ENCODE measurements at places on chromosomes 12 and 14. TPM values are rescaled to one million over a fixed set of nuclear protein-coding genes. Genes with fewer than 3 reads are reported as not detected.
A peak's percentile ranks its signal among the peaks of the same experiment; 100 is the strongest.

DNA sequence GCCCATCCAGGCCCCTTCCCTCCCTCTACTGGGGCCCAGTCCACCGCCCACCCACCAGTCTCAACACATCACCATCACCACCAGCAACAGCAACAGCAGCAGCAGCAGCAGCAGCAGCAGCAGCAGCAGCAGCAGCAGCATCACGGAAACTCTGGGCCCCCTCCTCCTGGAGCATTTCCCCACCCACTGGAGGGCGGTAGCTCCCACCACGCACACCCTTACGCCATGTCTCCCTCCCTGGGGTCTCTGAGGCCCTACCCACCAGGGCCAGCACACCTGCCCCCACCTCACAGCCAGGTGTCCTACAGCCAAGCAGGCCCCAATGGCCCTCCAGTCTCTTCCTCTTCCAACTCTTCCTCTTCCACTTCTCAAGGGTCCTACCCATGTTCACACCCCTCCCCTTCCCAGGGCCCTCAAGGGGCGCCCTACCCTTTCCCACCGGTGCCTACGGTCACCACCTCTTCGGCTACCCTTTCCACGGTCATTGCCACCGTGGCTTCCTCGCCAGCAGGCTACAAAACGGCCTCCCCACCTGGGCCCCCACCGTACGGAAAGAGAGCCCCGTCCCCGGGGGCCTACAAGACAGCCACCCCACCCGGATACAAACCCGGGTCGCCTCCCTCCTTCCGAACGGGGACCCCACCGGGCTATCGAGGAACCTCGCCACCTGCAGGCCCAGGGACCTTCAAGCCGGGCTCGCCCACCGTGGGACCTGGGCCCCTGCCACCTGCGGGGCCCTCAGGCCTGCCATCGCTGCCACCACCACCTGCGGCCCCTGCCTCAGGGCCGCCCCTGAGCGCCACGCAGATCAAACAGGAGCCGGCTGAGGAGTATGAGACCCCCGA is 6.8 kb upstream of the RNU7-1 start:
- H3K36me3 ChIP-seq: peaks cover 18% of the 10 kb centered on the region
- peak; percentile 82 for DNase-seq
- H3K27ac ChIP-seq: peak overlapping the region; percentile 94
- H3K4me3 ChIP-seq: peak overlapping the region; percentile 76

GRCh38 chr12:78143717-78144116 is 313.0 kb downstream of the NAV3 start:
- H3K4me1 ChIP-seq: no peaks in the 10 kb centered on the region
- no peak overlapping the region for H3K4me3 ChIP-seq
- H3K27ac ChIP-seq: no peak overlapping the region
- no peaks in the 10 kb centered on the region for H3K36me3 ChIP-seq

DNA sequence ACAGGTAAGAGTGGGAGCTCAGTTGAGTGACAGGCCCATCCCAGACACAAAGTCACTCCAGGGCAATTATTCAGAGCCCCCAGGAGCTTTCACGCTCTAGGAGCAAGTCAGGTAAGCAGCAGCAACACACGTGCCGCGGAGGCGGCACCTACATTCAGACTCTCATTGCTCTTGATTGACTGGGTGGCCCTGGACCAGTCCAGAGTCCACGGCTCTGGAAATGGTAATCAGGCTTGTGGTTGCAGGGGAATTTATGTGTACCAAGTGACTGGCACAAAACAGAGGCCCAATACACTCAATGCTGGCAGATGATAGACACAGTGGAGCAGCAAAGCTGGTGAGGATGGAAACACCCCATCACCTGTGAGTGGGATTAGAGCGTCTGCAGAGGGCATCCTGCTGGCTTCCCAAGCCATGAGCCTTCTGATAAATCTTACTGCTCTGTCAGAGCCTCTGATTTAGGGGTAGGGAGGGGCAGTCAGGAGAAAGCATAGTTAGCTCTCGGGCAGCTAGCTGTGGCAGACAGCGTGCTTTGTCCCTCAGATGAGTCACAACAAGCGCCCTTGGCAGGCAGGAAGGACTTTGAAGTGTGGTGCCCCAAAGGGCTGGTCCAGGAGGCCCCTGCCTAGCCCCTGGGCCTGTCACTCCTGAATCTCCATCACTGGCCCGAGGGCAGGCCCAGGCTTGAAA is 344.7 kb downstream of the CACNA1C start:
- H3K27me3 ChIP-seq: peaks cover 2% of the 10 kb centered on the region
- DNase-seq: no peak
- H3K4me1 ChIP-seq: no peaks in the 10 kb centered on the region
- H3K36me3 ChIP-seq: no peaks in the 10 kb centered on the region
- H3K4me3 ChIP-seq: no peak overlapping the region

R3HDM2 gene
- total RNA-seq: 51.4 TPM

DNA sequence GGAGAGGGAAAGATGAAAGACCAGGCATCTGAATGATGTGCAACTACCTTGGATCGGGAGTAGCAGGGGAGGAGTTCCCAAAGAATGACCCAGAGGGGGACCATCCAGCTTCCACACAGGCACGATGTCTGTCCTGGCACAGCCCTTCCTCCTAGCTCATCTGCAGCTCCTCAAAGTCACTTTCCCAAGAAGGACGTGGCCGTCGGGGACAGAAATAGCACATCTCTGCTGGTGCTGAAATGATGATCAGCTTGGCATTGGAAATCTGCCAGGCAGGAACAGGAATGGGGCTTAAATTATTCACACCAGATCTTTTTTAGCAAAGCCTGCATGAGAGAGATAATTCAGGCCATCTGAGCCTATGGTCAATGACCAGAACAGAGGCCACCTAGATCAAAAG is 41.7 kb downstream of the TSPAN11 start:
- no peak overlapping the region for H3K27ac ChIP-seq
- peaks cover 6% of the 10 kb centered on the region for H3K27me3 ChIP-seq
- no peak overlapping the region for H3K4me3 ChIP-seq
- no peaks in the 10 kb centered on the region for H3K4me1 ChIP-seq

- no peaks in the 10 kb centered on the region for H3K36me3 ChIP-seq
- H3K4me3 ChIP-seq: no peak overlapping the region
- H3K4me1 ChIP-seq: no peaks in the 10 kb centered on the region
- H3K27ac ChIP-seq: no peak overlapping the region
- no peak for DNase-seq
- H3K27me3 ChIP-seq: peaks cover 3% of the 10 kb centered on the region
Observed at GRCh38 chr12:102461501-102461900, 18.9 kb downstream of the IGF1 start.

PLXNC1 gene
- 6.2 TPM for total RNA-seq

- H3K27me3 ChIP-seq: no peaks in the 10 kb centered on the region
- no peak overlapping the region for H3K27ac ChIP-seq
- DNase-seq: no peak
- H3K36me3 ChIP-seq: peaks cover 13% of the 10 kb centered on the region
Observed at GRCh38 chr12:26452511-26452910, 257.1 kb downstream of the SSPN start.

GRCh38 chr14:96519970-96520369 is 17.8 kb downstream of the PAPOLA start:
- peaks cover 23% of the 10 kb centered on the region for H3K4me1 ChIP-seq
- no peaks in the 10 kb centered on the region for H3K27me3 ChIP-seq
- peaks cover 18% of the 10 kb centered on the region for H3K36me3 ChIP-seq
- H3K27ac ChIP-seq: no peak overlapping the region

- H3K36me3 ChIP-seq: no peaks in the 10 kb centered on the region
- no peak for DNase-seq
- H3K27ac ChIP-seq: no peak overlapping the region
- no peak overlapping the region for H3K4me3 ChIP-seq
Observed at GRCh38 chr12:91551927-91552326, 369.3 kb upstream of the DCN start.

GRCh38 chr12:46185686-46186085 is 83.2 kb downstream of the SLC38A1 start:
- no peak overlapping the region for H3K4me3 ChIP-seq
- peak overlapping the region; percentile 57 for H3K27ac ChIP-seq
- DNase-seq: no peak
- peaks cover 17% of the 10 kb centered on the region for H3K4me1 ChIP-seq

- H3K36me3 ChIP-seq: no peaks in the 10 kb centered on the region
- H3K27me3 ChIP-seq: peaks cover 10% of the 10 kb centered on the region
- no peak for DNase-seq
- H3K4me1 ChIP-seq: no peaks in the 10 kb centered on the region
Observed at GRCh38 chr12:99976762-99977161, 8.0 kb downstream of the ANKS1B start.

DNA sequence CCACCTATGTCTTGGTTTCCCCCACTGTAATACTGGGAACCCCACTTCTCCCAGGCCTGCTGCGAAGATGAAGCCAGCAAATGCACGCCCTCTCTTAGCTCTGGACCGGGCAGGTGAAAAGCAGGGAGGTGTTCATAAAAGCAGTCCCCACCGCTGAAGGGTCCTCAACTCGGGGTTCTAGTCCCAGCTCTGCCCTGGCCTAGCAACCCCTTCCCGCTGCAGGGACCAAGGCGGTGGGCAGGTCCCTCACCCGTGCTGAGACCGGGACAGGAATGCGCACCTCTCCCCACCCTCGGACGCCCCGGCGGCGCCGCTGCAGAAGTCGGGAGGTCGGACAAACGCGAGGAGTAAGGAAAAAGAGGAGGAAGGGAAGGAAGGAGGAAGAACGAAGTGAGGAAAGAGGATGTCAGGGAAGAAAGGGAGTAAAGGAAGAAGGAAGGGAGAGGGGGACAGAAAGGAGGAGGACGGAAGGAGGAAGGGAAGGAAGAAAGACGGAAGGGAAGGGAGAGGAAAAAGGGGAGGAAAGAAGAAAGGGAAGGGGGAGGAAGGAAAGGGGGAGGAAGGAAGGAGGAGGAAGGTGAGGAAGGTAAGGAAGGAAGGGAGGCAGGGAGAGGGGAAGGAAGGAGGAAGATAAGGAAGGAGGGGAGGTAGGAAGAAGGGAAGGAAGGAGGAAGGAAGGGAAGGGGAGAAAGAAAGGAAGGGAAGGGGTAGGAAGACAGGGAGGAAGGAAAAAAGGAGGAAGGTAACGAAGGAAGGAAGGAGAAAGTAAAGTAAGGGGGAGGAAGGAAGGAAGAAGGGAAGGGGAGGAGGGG is 701 bp downstream of the SPRING1 start:
- H3K27me3 ChIP-seq: no peaks in the 10 kb centered on the region
- peak overlapping the region; percentile 72 for H3K27ac ChIP-seq
- peaks cover 13% of the 10 kb centered on the region for H3K36me3 ChIP-seq

DNA sequence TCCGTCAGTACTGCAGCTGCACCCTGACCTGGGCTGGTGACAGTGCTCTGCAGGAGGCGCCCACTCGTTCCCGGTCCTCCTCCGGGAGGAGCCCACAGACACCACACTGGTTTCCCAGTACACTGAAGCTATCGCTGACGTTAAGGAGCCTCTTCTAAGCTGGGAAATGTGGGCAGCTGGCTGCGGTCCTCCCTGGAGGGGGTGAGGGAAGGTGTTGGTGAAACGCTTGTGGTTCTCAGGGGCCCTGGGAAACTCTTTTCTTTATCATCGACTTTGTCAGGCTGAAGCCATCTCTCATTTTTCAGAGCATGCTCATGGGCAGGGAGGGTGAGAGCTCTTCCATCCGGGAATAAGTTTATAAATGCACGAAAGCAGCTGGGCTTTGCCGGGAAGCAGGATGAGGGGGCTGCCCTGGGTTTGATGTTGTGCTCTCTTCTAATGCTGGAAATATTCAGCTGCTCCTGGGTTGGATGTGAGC is 176.0 kb downstream of the CHST11 start:
- no peak overlapping the region for H3K4me3 ChIP-seq
- no peak overlapping the region for H3K27ac ChIP-seq
- peaks cover 6% of the 10 kb centered on the region for H3K36me3 ChIP-seq
- H3K27me3 ChIP-seq: no peaks in the 10 kb centered on the region
- DNase-seq: peak; percentile 35

ENDOU gene
- not detected for total RNA-seq

STXBP6 gene
- not detected for total RNA-seq

LRRIQ1 gene
- not detected for total RNA-seq

DNA sequence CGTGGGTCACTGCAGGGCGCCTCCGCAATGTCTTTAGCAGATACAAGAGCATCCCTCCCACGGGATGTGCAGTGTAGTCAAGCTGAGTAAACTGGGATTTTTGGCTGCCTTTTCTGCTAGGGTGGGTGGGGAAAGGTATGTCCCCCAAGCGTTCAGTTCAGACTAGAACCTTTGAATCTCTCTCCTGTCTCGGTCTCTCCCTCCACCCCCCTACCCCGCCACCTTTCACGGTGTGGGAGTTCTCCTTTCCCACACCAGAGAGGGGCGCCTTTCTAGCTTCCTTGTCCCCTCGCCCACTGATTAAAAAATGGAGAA is 525 bp upstream of the FAR2 start:
- no peaks in the 10 kb centered on the region for H3K36me3 ChIP-seq
- peaks cover 19% of the 10 kb centered on the region for H3K4me1 ChIP-seq
- H3K27me3 ChIP-seq: peaks cover 1% of the 10 kb centered on the region
- no peak for DNase-seq
- H3K27ac ChIP-seq: peak overlapping the region; percentile 76

GRCh38 chr12:96198965-96199364 is 4.8 kb downstream of the ELK3 start:
- H3K27me3 ChIP-seq: no peaks in the 10 kb centered on the region
- DNase-seq: no peak
- H3K36me3 ChIP-seq: peaks cover 19% of the 10 kb centered on the region
- peak overlapping the region; percentile 31 for H3K4me3 ChIP-seq
- peak overlapping the region; percentile 73 for H3K27ac ChIP-seq

- no peaks in the 10 kb centered on the region for H3K36me3 ChIP-seq
- H3K27me3 ChIP-seq: no peaks in the 10 kb centered on the region
- DNase-seq: no peak
- no peak overlapping the region for H3K4me3 ChIP-seq
- H3K27ac ChIP-seq: no peak overlapping the region
Observed at GRCh38 chr12:3990501-3991280, 117.5 kb upstream of the PARP11 start.

MYL2 gene
- total RNA-seq: not detected

GRCh38 chr12:109872-110271 is 43.3 kb downstream of the IQSEC3 start:
- no peaks in the 10 kb centered on the region for H3K4me1 ChIP-seq
- no peak overlapping the region for H3K4me3 ChIP-seq
- no peak overlapping the region for H3K27ac ChIP-seq
- peaks cover 4% of the 10 kb centered on the region for H3K27me3 ChIP-seq

GSG1 gene
- not detected for total RNA-seq

NINJ2 gene
- 7.5 TPM for total RNA-seq

VPS29 gene
- 100 TPM for total RNA-seq

- no peak overlapping the region for H3K27ac ChIP-seq
- H3K36me3 ChIP-seq: no peaks in the 10 kb centered on the region
- H3K4me1 ChIP-seq: no peaks in the 10 kb centered on the region
Observed at GRCh38 chr12:65940744-65941143, 116.5 kb downstream of the HMGA2 start.

SALL2 gene
- 4.8 TPM for total RNA-seq

RNF212B gene
- not detected for total RNA-seq

GRCh38 chr14:74713395-74713735 is 421 bp downstream of the FCF1 start:
- H3K27ac ChIP-seq: peak overlapping the region; percentile 89
- no peak for DNase-seq
- H3K36me3 ChIP-seq: peaks cover 17% of the 10 kb centered on the region
